Germinal center (tissue), 1 donor: ENCODE measurements at places on chromosomes 2 and 18.

DNA sequence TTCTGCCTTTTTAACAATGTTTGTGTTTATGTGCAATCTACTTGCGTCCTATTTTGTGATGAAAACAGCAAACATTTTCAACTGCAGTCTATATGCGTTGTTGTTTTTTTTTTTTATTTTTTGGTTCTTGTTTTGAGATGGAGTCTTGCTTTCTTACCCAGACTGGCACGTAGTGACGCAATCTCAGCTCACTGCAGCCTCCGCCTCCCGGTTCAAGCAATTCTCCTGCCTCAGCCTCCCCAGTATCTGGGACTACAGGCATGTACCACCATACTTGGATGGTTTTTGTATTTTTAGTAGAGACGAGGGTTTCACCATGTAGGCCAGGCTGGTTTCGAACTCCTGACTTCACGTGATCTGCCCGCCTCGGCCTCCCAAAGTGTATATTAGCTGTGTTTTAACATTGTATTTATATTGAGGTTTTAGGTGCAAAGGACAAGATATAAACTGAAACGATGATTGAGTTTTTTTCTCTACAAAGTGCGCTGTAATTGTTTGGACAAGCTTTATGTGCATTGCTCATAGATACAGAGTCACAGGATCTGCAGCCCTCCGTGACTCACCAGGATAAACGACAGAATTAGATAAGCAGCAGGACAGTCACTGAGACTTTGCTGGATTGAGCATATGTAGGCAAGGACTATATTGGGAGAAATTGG, 17.4 kb downstream of the CDH7 start:
- no peak for DNase-seq

DNA sequence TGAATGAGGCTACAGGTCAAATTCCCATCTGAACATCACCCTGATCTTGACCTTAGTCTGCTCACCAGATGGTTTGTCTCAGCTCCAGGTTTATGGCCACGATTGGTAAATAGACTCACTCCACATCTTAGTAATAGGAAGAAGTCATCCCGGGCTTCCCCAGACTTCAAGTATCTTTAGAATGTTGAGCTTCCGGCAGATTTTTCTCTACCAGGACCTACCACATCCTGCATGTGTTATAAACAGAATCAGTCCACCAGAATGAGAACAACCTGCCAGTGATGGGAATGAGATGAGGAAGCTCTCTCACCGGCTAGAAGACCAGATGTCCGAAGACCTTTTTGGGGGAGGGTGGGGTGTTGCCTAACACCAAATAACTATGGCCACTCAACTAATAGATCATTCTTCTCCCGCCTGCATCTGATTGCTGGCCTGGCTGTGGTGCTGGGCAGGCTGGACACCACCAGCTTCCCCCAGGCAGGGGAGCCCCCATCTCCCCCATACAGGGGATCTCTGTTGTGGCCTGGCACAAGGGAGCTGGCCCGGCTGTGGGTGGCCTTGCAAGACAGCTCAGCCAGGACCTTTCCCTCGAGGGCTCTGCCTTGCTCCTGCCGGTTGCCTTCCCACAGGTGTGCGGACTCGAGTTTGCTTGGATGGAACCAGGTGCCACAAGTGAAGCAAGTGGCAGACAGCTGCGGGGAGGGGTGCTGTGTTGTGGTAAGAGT, 88.5 kb downstream of the SH3RF3 start:
- DNase-seq, result no peak

DNA sequence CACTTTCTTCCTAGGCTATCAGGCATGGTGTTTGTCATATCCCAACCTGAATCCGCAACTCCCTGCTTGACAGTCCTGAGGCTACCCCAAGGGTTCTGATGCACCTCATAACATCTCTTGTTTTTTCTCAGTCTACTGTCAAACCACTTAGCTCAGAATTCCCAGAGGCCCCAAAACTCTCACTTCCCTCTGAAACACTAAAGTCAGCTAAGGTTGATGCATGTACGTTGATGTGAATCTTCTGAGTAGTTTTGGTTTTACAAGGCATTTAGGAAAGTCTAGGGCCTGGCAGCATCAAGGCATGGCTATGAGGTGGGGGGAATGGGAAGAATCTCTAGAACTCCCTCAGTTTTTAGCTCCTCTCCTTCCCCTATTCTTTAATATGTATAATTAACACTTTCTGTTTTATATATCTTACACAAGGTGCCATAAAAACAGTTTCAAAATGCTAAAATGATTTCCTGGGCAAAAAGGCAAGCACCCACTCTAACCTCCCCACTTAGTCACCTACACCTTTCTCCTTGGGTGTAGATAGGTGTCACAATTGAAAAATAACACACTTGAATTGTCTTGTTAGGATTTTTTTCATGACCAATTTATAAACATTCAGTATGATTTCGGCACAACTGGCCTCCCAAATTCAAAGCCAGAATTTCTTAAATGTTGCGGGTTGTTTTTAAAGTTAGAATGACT, 71.4 kb upstream of the TANK start:
- DNase-seq, result peak; percentile 11

DNA sequence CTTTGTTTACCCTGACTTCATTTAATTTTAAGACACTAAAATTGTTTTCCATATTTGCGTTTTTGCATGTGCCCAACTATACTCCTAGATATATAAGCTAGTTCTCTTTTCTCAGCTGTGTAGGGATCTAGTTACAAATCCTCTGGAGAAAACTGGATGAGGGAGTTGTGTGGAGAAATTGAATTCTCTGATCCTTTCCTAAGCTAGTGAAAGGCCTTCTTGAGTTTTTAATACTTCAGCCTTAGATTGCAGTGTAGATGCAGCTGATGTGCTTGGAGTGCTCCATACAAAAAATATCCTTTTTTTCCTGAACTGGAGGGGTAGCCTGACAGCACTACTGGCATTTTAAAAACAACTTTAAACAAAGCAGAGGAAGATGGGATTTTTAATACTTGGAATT, 8.6 kb upstream of the MTX2 start:
- DNase-seq, result no peak

- DNase-seq, result no peak
Observed at GRCh38 chr2:79713131-79713785, 200.4 kb downstream of the CTNNA2 start.

DNA sequence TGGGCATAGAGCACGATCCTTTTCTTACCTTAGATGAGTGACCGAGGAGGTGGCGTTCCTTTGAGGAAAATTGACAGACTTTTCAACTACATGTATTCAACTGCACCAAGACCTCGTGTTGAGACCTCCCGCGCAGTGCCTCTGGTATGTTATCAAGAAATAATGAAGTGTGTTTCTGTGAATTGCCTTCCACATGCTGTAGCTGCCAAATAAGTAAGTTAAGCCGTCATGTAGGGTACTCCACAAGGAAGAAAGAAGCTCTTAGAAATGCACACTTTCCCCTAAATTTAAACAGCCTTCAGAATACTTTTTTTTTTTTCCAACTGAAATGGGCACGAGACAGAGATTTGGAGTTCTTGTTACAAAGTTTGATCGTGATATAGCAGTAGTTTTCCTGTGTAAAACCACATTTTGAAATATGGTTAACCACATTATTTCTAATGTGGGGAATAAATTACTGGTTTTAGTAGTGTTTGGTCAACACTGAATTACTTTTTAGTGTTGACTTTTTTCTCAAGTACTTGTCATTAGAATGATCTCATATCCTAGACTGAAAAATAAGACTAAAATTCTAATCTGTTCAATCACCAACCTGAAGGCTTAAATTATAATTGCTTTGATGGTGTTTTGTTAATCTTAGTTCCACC, 30.5 kb downstream of the PDK1 start:
- no peak for DNase-seq
